Stimulated activated CD8-positive, alpha-beta memory T cell treated with anti-CD3 and anti-CD28 coated beads, Interleukin-15, amount 100 ng/mL, for 24 hours (primary cell): ENCODE measurements at places on chromosomes 2 and 18.

DNA sequence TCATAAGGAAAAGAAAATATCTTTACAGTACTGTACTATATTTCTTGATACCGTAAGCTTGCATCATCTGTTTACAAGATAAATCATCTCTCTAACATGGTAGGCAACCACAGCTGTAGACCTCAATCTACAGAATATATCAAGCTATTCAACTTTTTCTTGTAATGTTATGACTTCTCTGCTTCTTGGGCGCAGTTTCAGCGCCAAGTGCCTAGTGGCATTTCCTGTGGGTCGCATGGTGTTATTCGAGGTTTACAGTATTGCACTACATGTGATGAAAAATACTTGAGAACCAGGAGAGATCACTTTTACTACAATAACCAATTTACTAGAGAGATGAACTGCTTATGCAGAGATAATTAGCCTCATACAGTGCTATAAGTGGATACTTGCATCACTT, 34.0 kb upstream of the SESTD1 start:
- DNase-seq = no peak

GRCh38 chr2:64922482-64923384, 66.5 kb upstream of the SLC1A4 start:
- no peak for DNase-seq

DNA sequence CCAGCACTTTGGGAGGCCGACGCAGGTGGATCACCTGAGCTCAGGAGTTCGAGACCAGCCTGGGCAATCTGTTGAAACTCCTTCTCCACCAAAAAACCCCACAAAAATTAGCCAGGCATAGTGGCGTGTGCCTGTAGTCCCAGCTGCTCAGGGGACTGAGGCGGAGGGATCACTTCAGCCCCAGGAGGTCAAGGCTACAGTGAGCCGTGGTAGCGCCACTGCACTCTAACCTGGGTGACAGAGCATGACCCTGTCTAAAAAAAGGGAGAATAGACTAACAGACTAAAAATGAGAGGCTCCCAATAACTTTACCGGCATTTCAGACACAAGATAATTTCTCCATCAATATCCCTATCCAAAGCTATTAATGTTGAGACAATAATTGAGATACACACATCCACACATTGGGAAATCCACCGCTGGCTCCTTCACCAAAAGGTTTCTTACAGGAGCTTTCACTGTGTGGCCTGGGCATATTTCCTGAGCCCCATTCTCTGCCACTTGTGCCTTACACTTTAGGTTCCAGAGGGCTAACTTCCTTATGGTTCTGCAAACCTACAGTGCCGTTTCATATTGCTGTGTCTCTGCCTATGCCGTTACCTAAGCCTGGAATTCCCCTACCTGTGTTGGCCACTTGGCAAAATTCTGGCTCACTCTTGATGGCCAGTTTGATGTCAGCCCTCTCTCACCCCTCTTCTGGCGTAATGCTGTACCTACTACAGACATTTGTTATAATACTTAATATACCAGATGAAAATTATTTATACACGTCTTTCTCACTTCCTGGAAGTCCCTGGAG, 115.8 kb upstream of the ZFP36L2 start:
- no peak for DNase-seq

- DNase-seq = no peak
These were observed 27.1 kb upstream of the ZC3H15 start for GRCh38 chr2:186459009-186459408.

DNA sequence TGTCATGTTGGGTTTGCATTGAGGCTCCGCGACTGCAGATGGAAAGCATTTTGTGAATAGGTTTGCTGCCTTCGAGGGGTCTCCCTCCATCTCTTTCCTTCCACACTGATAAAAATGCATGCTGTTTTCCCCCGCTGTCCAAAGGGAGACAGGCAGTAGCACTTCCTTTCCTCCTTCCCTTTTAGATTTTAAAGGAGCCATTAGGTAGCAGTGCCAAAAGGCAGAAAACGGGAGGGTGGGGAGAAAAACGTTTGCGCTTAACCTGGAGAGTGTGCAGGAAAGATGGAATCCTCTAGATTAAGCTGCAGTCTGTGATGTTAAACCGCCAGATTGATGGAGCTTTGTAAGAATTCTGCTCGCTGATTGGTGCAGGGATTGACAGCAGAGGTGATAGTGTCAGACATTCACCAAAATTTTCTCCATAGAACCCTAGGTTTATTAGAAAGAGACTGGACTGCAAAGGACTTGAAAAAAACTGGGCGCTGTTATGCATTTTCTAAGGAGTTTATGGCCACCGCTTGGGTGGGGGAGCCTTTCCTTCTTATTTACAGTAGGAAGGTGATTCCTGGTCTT, 688 bp downstream of the MAPRE2 start:
- no peak for DNase-seq

DNA sequence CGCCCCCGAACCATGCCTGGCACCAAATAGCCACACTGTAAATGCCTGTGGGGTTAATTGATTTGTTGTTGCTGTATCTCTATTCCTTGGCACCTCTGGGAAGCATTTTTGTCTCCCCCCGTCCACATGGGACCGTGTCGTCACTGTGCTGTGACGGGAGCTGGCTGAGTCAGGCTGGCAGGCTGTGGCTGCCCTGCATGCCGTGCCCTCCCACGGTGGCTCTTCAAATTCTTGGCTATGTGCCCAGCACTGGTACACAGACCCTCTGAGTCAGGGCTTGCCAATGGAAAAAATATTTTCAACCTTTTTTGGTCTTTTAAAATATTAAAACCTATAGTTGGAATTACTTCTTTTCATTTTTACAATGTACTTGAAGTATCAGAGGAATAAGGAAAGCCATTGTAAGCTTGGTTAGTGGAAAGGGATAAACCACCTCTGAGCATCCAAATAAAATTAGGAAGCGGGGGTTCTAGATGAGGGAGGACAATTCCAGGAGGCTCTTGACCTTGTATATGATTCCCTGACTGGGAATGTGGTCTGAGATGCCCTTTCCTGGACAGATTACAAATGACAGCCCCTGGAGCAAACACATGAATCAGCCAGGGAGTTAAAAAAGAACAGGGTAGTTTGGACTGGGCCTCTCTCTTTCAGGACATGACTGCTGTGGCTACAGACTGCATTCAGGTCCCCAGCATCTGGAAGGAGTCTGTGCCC, 59.4 kb downstream of the DGKD start:
- no peak for DNase-seq

- DNase-seq = no peak
These were observed 485.6 kb downstream of the SOX11 start for GRCh38 chr2:6177811-6178210.

- DNase-seq = no peak
These were observed 436.3 kb downstream of the CBLN2 start for GRCh38 chr18:72107647-72108383.

DNA sequence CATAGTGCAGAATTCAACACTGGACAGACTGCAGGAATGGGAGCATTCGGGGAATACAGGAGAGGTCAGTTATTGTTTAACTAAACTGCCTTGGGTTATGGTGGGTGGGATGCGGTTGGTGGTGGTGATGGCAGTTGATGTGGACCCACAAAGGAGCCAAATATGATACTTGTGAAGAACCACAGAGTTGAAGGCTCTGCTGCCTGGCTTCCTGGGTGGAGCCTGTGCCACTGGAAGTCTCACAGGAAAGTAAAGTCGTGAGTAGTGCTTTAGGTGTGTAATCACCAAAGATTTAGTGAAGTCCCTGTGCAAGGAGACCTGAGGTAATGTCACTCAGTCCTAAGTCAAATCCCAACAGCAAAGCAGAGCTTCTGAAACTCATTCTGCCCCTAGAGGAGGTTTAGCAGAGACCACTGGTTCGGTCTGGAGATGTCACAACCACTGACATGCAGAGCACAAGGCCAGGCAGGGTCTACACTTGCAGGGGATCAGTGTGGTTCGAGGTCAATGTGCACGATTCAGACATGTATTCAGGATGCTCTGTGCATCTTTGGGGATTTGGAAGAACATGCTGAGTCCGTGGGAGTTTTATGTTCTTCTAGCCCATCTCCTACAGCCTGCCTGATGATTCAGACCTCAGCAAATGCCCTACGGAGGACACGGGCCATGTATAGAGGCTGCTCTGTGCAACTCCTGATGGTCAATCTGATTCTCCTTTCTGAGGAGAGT, 1150.9 kb downstream of the RPIA start:
- DNase-seq = no peak

- no peak for DNase-seq
These were observed 86.1 kb downstream of the ACVR1 start for GRCh38 chr2:157789933-157790511.

DNA sequence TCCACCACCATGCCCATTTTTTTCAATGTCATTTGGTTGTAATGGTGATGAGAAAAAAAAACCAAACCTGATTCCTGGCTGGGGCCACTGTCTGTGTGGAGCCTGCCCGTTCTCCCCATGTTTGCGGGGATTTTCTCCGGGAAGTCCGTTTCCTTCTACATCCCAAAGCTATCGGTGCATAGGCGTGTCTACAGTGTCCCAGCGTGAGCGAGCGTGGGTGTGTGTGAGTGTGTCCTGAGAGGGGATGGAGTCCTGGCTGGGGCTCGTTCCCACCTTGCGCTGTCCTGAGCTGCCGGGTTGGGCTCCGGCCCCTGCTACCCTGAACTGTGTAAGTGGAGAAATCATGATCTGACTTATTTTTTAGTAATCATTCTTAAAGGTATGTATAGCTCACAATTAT, 7.3 kb upstream of the ZAP70 start:
- DNase-seq = no peak

- no peak for DNase-seq
These were observed 41.9 kb upstream of the PTMA start for GRCh38 chr2:231666171-231667095.

- no peak for DNase-seq
These were observed 9.6 kb upstream of the DPYSL5 start for GRCh38 chr2:26838121-26838906.

DNA sequence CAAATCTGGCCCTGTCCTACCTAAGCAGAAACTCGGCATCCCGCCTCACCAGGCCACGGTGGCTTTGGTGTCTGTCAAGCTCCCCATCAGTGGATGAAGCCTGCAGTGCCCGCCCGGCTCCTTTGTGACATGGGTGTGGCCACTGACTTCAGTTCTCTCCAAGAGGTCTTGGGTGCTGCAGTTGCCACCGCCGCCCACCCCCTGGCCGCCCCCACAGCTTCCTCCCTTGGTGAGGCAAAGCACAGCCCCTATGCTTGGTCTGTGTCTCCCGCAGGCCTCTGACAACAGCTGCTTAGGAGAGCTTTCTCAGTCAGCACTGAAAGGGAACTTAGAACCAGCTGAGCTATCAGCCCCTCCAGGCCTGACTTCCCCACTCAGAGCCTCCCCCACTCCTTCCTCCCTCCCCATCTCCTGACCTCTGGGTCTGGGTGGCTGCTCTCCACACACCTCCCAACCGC, 22.9 kb upstream of the GPR55 start:
- DNase-seq = no peak

DNA sequence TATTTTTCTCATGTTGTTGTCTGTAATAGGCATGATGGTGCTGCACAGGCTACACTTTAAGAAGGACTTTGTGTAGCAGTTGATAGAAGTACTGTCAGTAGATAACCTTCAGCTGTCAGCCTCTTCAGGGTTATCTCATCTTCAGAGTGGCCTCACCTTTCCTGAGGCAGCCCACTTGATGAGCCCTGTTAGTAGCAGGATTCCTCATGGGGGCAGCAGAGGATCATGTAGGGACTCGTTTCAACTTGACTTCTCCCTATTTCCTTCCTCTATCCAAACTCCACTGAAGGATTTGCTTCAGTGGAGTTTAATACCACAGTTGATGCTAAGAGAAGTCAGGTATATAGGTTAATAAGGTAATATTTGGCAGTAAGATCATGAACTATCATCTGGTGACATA, 530.3 kb upstream of the FSIP2 start:
- DNase-seq = no peak

GRCh38 chr2:199480966-199481365, 23.2 kb upstream of the SATB2 start:
- DNase-seq = no peak

GRCh38 chr18:8912348-8913326, 189.9 kb upstream of the NDUFV2 start:
- DNase-seq = no peak

GRCh38 chr18:6199777-6200176, 214.9 kb downstream of the L3MBTL4 start:
- DNase-seq = no peak

DNA sequence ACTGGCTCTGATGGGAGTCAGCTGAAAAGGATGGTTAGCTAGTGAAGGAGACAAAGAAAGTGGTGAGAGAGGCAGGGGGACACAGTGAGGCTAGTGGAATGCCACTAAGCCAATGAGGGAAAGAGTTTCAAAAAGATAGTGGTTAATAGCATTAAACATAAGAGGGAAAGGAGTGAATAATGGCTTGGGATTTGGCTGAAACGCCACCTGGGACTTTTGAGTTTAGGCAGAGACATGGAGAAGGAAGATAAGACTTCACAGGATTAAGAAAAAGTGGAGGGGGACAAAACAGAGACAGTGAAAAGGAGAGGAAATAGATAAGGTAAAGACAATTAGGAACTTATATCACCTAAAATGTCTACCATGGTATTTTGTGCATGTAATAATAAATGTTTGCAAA, 6.9 kb downstream of the CD28 start:
- DNase-seq = no peak

GRCh38 chr2:170292415-170292814, 114.5 kb downstream of the MYO3B start:
- no peak for DNase-seq

GRCh38 chr18:9416563-9417072, 58.7 kb upstream of the RALBP1 start:
- DNase-seq = no peak

- DNase-seq = no peak
These were observed 762 bp downstream of the HDAC4 start for GRCh38 chr2:239399921-239400595.

- DNase-seq = no peak
These were observed 110.7 kb downstream of the QPCT start for GRCh38 chr2:37454851-37455762.

DNA sequence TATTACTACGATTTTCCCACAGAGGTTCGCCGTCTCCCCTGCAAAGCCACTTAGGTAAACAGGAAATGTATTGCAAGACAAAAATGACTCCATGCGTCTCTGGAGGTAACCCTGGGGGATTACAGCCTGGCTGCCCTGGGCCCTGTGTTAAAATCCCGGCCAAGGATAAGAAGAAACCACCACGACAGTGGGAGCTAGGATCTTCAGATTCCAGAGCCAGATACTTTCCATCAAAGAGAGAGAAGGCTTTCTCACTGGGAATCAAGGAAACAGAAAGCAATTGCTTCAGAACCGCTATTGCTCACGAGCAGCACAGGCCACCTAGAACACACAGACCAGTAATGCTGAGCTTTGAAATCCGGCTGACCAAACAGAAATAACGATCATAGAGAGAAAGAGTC, 97.9 kb upstream of the ZNF516 start:
- DNase-seq = no peak

- DNase-seq = no peak
These were observed 63.0 kb downstream of the TWIST2 start for GRCh38 chr2:238910751-238911351.

- no peak for DNase-seq
These were observed 94.0 kb downstream of the MYCN start for GRCh38 chr2:16034151-16034974.

GRCh38 chr2:218074031-218074430, 5.0 kb downstream of the RUFY4 start:
- no peak for DNase-seq
